ENCODE measurements at places on chromosomes 7 and 10.
A peak's percentile ranks its signal among the peaks of the same experiment; 100 is the strongest.

DNA sequence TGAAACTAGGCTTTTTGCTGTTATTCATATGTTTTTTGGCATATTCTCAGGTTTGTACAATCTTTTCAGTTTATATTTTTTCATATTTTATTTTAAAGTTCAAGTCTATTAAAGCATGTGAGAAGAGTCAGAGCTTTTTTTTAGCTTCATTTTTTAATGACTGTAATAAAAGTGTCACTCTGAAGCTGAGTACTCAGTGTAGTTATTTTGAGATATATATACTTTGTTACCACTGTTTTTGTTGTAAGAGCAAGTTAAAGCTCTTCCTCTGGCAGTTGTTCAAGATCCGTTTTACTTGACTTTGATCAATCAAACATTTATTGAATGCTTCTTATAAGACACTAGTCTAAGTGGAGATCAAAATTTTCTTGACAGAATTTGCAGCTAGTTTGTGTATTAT lies 37.5 kb downstream of the CASD1 start:
- DNase-seq = no peak

- no peak for DNase-seq
Observed at GRCh38 chr10:130871406-130871805, 440.1 kb downstream of the TCERG1L start.

DNA sequence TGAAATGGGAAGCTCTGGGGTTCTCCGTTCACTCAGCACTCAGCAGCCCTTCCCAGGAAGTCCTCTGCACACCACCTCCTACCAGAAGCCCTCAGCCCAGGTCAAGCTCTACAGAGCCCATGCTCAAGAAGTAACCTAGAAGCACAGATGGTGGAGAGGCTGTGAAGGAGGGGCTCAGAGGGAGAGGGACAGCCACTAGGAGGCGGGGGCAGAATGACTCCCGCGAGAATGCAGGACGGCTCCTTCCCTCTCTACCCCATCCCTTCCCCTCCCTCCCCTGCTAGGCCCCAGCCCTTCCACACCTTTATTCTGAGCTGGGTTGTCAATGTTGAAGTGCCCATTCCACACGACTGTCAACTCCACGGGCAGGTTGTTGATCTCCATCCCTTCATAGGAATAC lies 373.2 kb downstream of the PLXNA4 start:
- no peak for DNase-seq

DNA sequence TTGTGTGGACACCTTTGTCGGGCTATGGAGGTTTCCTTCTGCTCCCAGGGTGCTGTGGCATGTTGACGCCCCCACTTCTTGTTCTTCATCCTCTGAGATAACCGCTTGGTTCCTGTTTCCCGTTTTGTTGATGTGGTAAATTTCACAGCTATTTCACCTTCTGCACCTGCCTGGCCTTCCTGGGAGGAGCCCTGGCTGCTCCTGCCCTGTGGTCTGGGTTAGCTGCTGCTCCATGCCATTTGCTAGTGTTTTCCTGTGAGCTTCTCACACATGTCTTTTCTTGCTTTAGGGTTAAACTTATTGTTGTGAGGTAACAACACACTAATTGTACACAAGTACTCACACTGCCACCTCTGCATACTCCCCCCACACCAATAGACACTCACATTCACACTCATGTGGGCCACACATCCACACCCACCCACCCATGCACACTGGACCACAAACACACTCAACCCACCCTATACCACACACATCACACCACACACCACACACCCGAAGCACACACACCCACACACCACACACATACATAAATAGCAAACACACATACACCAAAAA lies 46.5 kb upstream of the MSMB start:
- DNase-seq = peak; percentile 24

GRCh38 chr10:108690530-108690929 lies 1232.8 kb downstream of the XPNPEP1 start:
- no peak for DNase-seq

- no peak for DNase-seq
Observed at GRCh38 chr10:50999163-50999562, 75.1 kb upstream of the PRKG1 start.

GRCh38 chr10:132298038-132298881 lies 9.5 kb downstream of the STK32C start:
- no peak for DNase-seq

- no peak for DNase-seq
Observed at GRCh38 chr7:135964274-135964673, 12.9 kb downstream of the MTPN start.

- no peak for DNase-seq
Observed at GRCh38 chr10:111222961-111223360, 146.1 kb downstream of the ADRA2A start.

DNA sequence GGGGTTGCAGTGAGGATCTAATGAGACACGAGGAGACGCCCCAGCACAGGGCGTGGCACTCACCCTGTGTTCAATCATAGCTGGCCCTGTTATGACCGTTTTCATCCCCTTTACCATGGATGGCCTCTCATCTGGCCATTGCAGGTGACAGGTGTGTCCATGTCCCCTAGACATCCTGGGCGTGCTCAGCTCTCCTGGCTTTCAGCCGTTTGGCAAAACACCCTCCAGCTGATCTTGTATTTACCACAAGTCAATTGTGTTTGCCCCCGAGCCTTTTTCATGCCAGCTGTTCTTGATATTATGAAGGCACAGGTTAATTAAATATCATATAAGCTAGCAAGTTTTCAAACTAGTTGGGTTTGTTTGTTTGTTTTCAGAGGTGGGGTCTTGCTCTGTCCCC lies 97.1 kb downstream of the CHST15 start:
- no peak for DNase-seq

- DNase-seq = no peak
Observed at GRCh38 chr7:121085922-121086321, 97.4 kb downstream of the CPED1 start.

DNA sequence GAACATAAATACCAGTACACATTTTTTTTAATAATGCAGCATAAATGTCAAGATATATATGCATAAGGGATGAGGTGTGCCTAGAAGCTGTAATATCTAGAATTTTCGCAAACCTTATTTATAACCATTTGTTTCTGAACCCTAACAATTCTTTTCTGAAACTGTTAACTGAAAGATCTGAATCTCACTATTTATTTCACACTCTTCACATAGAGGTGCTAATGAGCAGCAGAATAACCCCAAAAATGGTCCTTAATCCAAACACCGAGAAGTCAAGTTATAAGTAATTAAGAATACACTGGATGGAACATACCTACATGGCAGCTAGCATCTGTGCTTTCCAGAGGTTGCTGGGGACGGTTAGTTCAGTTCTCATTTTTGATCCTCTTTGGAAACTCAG lies 742.0 kb downstream of the AUTS2 start:
- DNase-seq = no peak
